AG04450 (cell line): ENCODE measurements at places on chromosomes 5 and 9.

GRCh38 chr5:164504141-164504772, 998.8 kb downstream of the MAT2B start:
- peak; percentile 47 for DNase-seq

- no peak for DNase-seq
These were observed 10.9 kb downstream of the SHOC1 start for GRCh38 chr9:111783857-111784256.

- no peak for DNase-seq
These were observed 26.8 kb upstream of the NAA35 start for GRCh38 chr9:85914108-85914507.

- no peak for DNase-seq
These were observed 46.4 kb downstream of the SNCAIP start for GRCh38 chr5:122358372-122358979.

DNA sequence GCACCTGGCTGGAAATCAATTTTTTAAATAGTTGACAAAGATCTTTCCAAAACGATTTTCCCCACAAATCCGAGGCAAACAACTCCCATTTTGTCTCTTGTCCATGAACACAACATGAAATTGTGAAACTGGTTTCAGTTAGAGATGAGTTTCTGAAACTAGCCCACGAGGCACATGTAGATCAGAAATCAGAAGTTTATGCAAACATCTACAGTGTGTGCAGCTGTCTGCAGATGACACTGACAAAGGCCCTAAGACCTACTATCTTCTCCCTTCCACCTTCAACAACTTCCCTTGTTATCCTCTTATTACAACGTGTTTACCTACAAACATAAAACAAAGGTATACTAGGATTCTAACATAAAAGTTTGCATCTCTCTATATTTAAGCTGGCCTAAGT, 183.3 kb downstream of the DIRAS2 start:
- DNase-seq: no peak

- no peak for DNase-seq
These were observed 17.0 kb downstream of the PTPDC1 start for GRCh38 chr9:94101162-94101853.

DNA sequence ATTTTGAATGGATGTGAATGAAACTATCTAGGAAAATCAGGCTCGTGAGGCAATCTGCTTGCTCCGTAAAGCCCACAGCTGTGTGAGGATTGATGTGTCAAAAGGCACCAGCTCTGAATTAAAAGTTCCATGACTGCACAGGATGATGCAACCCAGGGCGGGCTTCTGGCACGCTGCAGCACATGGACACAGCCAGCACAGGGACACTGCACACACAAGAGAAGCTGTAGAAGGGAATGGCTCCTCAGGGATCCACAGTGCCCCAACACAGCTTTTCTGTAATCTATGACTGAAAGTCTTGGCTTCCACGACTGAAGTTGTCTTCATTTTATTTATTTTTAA, 151.0 kb downstream of the GCNT1 start:
- DNase-seq: no peak

DNA sequence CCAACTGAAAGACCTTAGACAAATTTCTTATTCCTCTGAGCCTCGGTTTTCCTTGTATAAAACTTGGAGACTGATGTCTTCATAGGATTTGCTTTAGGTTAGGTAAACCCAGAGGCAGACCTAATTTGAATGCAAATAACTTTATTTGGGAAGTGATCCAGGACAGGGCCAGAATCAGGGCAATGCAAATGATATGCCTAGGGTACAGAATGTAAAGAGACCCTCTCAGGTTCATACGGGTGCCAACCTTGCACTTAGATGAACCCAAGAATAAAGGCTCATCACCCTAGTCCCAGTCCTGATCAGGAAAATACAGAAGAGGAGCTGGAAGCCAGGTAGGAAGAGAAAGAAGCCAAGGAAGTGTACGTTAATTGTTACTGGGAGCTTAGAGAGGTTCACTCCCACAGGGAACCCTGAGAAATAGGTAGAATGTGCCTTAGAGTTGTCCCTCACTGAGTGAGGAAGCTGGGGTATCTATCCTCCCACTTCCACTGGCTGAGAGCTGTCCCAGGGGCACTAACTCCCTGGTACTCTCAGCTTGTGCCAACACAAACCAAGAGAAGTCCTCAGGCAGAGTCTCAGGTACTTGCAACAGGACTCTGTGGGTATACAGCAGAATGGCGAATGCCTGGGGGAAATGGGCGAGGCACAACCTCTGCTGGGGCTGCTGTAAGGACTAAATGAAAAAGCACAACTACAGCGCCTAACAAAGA, 3.1 kb upstream of the HK3 start:
- DNase-seq: no peak

DNA sequence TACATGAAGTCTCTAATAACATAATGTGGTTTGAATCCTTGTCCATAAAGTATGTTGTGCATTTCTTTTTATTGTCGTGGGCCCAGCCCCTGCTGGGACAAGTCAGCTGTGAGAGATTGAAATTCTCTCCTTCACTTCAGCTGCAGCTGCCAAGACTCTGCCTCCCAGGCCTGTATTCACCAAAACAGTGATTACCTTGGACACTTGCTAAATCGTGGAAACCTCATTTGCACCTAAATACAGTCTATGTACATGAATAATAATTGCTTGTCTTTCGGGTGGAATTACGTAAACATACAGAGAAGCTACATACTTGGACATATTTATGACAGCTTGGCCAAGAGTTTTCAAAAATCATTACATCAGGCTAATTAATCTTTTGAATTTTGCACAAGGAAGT, 898.5 kb upstream of the SEMA6A start:
- DNase-seq: no peak

GRCh38 chr5:64680289-64680688, 10.0 kb upstream of the SHISAL2B start:
- no peak for DNase-seq

DNA sequence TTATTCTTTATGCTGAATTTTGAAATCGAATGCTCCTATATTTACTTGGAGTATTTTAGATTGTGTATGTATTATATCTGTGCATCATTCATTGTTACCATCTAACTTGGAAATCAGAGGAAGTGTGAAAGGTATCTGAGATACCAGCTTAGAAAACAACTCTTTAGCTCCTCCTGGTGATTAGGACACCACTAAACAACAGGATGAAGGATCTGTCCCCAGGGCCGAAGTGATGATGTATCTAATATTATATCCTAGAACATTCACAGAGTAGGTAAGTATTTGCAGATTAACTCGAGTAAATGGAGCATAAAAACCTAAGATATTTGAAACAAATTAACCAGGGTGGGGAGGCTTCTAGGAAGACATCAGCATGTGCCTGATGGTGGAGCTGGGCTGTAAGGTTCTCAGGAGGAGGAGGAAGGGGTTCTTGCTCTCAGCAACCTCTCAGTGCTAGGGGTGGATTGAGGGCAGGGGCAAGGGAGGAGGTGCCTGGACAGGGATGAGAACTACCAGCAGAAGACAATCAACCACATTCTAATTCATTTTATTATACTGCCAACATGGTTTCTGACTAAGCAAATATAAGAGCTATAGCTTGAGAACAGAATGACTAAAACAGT, 2.6 kb upstream of the NFIL3 start:
- DNase-seq: no peak

- no peak for DNase-seq
These were observed 27.0 kb upstream of the C9orf72 start for GRCh38 chr9:27600256-27600655.

DNA sequence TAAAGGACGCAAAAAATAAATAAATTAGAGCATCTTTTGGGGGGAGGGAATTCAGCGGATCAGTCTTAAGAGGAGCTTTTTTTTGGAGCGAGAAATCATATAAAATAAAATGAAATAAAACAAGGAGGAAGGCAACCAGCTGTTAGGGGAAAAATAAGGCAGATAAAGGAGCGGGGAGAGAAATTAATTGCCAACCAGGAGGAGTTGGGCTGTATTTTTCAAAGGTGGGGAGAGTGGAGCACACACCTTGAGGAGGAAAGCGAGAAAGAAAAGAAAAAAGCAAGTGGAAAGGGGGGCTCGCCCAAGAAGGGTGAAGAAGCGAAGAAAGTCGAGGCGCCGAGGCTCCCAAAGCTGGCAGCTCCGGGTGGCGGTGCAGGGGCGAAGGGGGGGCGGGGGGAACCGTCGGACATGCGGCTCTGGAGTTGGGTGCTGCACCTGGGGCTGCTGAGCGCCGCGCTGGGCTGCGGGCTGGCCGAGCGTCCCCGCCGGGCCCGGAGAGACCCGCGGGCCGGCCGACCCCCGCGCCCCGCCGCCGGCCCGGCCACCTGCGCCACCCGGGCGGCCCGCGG, at the start of gene PAPPA:
Gene PAPPA, plus strand, starts transcription at position 27 of the 569 bp plus-strand sequence. Its CDS starts 382 bp downstream, at position 409.
- no peak for DNase-seq

- no peak for DNase-seq
These were observed 15.8 kb downstream of the ERGIC1 start for GRCh38 chr5:172849606-172850453.

DNA sequence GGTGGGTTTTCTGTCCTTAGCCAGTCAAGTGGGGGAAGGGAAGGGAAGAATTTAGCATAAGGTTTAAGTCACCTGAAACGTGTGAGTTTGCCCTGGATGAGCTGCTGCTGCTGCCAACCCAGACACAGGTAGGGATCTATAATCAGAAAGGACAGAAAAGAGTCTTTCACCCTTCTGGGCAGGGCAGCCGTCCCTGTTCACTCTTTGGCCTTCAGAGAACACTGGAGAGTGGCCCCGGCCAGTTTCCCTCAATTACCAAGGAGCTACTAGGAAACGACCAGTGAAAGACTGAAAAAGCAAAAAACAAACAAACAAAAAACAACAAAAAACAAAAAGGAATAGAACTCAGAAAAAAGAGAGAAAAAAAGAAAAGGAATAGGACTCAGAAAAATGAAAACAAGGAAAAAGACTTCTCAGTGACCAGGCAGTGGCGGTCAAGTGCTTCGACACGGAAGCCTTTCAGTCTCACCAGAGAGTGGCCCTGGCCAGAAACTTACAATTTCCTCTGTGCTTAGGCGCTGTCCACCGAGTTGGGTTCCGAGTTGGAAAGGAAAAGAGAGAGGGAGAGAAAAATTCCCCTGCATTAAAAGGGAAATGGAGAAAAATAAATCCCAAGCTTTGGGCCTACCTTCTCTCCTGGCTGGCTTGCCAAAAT, 2.5 kb upstream of the GM2A start:
- DNase-seq: no peak

- DNase-seq: no peak
These were observed 34.7 kb downstream of the PIP5K1B start for GRCh38 chr9:68739621-68740174.

DNA sequence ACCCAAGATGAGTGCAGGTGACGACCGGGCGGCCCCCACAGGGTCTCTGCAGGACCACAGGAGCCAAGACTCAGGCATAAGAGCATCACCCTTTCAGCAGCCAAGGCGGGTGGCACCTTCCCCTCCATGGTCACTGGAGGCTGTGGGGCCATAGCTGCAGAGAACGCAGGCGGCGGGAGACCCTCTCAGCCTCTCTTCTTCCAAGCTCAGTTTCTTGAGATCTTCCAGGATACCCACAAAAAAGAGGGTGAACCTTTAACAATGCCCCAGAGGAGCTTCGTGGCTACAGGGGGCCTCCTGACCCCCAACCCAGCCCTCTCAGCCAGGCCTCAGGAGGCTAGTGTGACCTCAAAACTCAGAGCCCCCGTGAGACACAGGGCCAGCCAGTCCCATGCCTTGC, 5.8 kb upstream of the TBC1D9B start:
- no peak for DNase-seq

DNA sequence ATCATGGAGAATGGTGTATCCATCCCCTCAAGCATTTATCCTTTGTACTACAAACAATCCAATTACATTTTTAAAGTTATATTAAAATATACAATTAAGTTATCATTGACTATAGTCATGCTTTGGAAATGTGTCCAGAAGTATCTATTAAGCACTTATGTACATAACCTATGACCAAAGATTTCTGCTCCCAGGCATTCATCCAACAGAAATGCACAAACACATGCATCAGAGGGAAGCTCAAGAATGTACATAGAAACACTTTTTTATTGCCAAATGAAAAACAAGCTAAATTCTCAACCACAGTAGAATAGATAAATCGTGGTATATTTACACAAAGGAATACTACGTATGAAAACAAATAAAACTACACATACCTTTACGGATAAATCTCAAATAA, 700.5 kb upstream of the ZNF608 start:
- DNase-seq: peak; percentile 61

DNA sequence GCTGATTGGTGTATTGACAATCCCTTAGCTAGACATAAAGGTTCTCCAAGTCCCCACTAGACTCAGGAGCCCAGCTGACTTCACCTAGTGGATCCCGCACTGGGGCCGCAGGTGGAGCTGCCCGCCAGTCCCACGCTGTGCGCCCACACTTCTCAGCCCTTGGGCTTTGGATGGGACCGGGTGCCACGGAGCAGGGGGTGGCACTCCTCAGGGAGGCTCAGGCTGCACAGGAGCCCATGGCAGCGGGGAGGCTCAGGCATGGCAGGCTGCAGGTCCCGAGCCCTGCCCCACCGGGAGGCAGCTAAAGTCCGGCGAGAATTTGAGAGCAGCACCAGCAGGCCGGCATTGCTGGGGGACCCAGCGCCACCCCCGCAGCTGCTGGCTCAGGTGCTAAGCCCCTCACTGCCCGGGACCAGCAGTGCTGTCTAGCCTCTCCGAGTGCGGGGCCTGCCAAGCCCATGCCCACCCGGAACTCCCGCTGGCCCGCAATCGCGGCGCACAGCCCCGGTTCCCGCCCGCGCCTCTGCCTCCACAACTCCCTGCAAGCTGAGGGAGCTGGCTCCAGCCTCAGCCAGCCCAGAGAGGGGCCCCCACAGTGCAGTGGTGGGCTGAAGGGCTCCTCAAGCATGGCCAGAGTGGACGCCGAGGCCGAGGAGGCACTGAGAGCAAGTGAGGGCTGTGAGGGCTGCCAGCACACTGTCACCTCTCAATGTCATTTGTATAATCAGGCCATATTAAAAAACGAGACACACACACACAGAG, 437.2 kb downstream of the CSNK1G3 start:
- no peak for DNase-seq

GRCh38 chr5:138654281-138654867, 79.2 kb upstream of the HSPA9 start:
- peak; percentile 13 for DNase-seq

GRCh38 chr9:127252410-127253318, 11.9 kb upstream of the GARNL3 start:
- no peak for DNase-seq

DNA sequence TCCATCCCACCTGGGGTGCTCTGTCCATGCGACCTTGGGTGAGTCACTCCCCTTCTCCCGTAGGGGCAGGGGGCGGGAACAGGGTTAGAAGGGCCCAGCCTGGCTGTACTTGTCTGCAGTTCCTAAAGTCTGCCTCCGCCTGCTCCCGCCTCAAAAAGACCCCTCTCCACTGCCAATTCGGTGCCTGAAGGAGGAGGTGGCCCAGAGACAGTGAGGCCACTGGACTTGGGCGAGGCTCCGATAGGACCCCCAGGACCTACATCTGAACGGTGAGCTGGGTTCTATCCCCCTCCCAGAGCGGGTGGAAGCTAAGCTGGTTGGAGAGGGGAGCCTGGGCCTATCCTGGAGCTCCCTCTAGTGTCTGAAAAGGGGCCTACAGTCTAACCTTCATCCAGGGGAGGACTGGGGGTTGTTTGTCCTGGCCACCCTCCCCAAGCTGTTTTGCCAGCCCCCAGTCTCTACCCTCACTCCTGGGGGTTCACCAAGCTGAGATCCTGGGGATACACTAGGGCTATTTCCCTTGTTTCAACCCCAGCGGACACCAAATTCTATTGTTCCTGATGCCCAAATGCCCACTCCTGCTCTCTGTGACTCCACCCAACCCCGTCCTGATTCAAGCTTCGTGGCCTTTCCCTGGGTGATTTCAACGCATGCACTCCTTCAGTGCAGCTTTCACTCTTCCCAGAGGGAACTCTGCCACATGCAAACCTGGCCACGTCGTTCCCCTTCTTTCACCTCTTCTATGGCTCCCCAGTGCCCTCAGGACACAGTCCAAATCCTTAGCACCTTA, 6.1 kb upstream of the CRB2 start:
- DNase-seq: peak; percentile 13
